IMR-90 (cell line): ENCODE measurements at places on chromosomes 6 and 20.
A peak's percentile ranks its signal among the peaks of the same experiment; 100 is the strongest.

DNA sequence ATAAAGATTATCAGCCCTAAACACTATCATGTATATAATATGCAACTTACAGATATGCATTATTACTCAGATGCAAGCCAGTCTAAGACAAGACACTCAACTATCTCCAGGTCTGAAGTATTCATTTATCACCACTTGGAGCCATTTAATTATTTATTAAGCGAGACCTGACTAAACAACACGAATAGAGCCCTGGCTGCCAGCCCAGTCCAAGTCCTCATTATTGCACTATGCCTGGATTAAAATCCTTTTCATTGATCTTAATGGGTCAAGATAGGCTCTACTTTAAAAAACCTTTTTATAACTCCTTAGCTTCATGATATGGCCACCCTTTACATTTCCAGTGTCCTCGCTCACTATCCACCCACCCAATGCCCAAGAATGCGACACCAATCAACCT, 183.1 kb upstream of the MARCKS start:
- no peak for DNase-seq

GRCh38 chr20:17344790-17345189, 118.0 kb downstream of the PCSK2 start:
- no peak for DNase-seq

GRCh38 chr20:34560141-34560523, 1.6 kb downstream of the MAP1LC3A start:
- no peak for DNase-seq

DNA sequence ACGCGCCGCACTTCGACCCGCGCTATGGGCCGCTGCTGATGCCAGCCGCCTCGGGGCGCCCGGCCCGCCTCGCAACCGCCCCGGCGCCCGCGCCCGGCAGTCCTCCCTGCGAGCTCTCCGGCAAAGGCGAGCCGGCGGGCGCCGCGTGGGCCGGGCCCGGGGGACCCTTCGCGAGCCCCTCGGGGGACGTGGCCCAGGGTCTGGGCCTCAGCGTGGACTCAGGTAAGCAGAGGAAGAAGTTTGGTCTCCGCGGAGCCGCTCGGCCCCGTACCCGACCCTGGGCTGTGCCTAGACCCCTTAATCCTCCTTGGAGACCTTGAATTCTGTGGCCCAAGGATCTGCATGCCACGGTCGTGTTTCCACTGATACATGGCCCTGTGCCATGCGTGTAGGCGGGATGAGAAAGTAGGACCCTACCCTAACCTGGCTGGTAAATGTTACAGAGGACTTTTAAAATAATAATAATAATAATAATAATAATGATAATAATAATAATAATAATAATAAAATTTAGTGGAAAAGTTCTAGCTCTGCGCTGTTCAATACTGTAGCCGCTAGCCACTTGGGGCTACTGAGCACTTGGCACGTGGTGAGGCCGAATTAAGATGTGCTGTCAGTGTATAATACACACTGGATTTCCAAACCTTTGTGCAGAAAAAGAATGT, 5.6 kb downstream of the VGLL2 start:
- DNase-seq: no peak

DNA sequence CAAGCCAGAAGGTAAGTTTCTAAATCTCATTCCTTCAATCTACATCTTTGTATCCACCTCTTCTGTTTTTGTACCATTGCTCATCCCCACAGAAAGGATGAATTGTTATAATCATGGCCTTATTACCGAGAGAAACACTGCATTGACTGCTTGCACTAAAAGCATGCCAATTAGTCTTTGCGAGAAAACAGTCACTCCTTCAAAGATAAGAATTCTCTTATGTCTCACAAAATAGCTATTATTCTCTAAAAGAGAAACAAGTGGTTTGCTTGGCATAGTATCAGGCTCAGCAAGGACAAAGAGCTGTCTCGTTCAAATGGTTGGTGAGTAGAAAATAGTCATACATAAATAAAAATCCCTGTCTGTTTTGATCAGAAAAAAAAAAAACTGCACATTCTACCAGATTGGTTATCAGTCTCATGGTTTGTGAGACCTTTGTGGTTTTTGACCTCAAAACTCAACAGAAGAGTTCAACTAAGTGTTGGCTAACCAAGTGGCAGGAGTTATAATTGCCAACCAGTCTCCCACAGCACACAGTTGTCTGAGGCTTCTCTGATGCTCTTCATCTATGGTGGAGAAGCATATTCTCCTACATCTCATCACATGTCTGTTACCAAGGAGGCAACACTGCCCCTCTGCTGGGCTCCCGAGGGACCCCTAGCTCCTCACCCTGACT, 35.1 kb upstream of the ARMH2 start:
- no peak for DNase-seq

GRCh38 chr6:119209452-119210205, 131.2 kb upstream of the FAM184A start:
- DNase-seq: peak; percentile 15

GRCh38 chr6:105220186-105220585, 40.4 kb upstream of the POPDC3 start:
- no peak for DNase-seq

DNA sequence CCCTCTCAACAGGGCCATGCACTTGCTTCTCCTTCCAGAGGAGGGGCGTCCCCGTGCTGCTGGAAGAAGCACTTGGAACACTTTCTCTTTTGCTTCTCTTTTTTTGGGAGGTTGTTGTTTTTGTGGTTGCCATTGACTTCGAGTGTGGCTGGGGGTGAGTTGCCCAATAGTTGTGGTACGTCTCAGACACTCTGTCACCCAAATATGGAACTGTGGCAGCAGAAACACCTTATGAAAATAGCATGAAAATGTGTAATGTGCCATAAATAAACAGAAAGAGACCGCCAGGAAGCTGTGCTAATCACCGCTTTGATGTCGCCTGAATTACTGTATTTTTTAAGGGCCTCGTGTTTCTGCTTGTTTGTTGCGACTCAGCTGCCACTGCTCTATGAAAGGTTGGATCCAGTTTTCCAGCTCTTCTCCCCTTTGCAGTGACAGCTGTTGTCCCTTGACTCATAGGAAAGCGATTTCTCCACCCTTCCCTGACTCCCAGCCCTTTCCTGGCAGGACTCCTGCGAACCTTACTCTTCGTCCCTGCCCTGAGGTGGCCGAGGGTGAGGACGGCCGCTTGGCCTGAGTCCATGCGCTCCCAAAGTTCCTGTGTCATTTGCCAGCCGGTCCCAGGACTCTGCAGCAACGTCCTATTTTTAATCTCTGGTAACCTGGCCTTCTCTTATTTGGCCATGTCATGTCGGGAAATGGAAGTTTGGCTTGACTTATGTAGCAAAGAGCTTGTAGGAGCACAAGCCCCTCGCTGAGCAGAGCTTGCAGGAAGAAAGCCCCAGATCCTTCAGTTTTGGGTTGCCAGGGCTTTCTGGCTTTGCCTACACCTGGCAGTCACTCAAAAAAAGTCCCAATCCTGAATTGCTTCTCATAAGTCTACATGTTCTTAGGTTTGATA, 694.6 kb downstream of the QKI start:
- DNase-seq: no peak

- peak; percentile 78 for DNase-seq
Observed at GRCh38 chr6:121647905-121648304, 212.5 kb downstream of the GJA1 start.

- DNase-seq: no peak
Observed at GRCh38 chr20:10250902-10251301, 32.3 kb downstream of the SNAP25 start.

DNA sequence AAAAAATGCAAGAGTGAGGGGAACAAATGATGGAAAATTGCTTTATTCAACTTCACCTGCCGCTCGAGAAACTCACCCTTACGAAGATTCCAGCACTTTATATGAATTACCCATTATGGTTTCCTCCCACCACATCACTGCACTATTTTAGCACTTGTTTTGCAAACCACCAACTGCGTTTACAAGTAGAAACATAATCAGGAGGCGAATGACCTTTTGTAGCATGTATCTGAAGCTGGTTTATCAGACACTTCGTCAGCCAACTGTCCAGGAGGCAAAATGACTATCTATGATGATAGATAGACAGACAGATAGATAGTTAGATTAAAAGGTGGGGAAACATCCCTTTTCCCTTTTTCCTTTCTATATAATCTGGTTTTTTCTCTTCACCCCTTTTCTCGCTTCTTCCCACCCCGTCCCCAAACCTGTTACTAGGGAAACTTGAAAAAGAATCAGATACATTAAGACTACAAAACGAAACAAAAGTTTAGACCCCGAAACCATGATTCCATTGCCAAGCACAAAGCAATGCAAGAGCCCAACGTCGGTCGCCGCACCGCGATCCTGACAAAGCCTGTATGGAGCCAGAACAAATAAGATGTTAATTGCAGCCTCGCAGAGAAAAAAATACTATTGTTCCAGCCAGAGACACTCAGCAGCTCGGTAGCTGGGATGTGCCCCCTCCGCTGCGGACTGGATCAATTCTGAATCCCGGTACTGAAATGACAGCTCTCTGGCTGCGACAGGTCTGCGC, 933 bp upstream of the ADGRB3 start:
- DNase-seq: no peak

- DNase-seq: no peak
Observed at GRCh38 chr20:59805786-59806577, 127.5 kb downstream of the SYCP2 start.

GRCh38 chr6:154602708-154603107, 92.2 kb upstream of the CNKSR3 start:
- no peak for DNase-seq

GRCh38 chr6:3418496-3419060, 38.3 kb downstream of the SLC22A23 start:
- DNase-seq: peak; percentile 18

- DNase-seq: no peak
Observed at GRCh38 chr6:44618371-44618770, 230.9 kb downstream of the CDC5L start.

DNA sequence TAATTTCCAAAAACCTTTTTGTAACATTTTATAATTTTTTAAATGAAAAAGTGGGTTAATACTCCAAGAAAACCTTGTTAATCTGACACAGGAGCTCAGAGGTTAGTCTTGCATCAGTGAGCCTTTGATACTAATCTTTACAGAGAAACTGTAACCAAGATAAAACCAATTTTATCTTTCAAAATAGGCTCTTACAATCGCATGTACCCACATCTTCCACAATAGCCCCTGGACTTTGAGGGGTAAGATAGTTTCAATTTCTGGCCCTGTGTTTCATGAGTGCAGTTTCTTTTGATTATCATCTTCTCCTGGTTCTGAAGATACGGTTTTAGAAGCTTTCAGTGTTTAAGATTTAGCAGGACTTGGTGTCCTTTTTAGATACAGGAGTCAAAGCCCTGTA, 34.5 kb upstream of the MAS1L start:
- DNase-seq: no peak

- no peak for DNase-seq
Observed at GRCh38 chr20:59949911-59950310, 8.3 kb upstream of the CDH26 start.

DNA sequence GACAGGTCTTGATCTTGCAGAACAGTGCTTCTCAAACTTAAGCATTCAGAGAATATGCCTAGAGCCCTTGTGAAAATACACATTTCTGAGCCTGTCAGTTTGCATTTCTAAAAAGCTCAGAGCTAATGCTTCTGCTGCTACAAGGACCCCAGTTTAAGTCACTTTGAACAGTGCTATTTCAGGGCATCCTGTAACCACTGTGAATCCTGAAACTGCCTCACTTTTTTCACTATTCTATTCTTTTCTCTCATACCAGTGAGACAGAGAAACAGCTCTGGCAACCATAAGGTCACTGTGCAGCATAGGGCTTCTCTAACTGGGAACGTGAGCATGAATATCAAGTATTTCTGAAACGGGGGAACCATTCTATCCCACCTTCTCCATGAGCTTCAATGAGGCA, 51.2 kb downstream of the LGSN start:
- DNase-seq: no peak

DNA sequence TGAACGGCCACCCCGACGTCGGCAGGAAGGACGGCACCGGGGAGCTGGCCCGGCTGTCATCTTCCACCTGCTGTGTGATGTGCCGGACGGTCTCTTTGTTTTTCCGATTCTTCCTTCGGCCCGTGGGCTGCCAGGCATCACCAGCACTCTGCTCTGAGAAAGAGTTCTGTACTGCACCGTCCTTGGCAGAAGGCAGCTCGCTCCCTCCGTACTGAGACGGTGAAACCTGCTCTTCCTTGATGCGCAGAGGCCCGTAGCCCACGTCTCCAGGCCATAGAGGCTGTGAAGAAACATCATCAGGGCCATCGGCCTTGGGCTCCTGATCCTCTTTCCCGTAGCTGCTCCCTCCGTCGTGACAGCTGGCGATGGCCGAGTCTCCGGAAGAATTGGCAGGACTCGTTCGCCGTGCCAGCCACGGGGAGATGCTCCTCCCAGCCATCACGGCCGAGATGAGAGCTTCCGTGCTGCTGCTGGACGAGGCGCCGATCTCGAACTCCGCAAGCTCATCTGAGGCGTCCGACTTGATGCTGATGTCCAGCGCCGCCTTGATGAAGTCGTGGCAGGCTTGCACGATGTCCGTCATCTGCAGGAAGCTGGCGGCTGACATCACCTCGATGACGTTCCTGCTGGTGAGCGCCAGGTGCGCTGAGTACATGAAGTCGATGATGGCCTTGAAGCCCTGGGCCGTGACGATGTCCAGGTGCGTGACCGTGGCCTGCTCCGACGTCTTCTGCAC, 41.1 kb downstream of the ZBTB46 start:
- no peak for DNase-seq

DNA sequence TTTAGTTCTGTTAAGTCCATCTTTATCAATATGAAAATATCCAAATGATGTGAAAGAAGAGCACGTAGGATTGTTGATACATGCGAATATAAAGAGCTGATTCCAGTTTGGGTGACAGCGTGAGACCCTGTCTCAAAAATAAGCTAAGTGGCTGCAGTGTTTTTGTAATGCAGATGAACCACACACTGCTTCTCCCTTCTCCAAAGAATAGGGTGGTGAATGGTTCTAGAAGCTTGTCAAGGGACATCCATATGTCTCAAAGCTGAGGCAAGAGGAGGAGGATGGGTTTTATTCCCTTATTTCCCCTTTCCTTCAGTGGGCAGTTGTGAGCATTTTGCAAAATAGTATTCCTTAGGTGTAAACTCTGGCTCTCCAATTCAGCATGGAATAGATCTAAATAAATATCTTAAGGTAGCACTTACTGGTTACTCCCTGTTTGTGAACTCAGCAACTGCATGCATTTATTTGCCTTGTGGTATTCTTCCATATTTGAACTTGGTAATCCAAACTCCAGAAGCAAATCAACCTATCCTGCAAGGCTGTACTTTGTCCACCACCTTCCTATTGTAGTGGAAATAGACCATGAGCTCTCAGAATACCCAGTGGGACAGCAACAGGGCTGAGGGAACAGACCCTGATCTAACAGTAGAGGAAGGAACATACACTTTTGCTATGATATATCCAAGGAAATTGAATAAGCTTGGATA, 38.0 kb downstream of the XRN2 start:
- DNase-seq: no peak

GRCh38 chr6:138410972-138411880, 7.2 kb downstream of the HEBP2 start:
- peak; percentile 83 for DNase-seq

- peak; percentile 70 for DNase-seq
Observed at GRCh38 chr6:121503589-121503991, 68.1 kb downstream of the GJA1 start.

- DNase-seq: no peak
Observed at GRCh38 chr6:137443901-137444300, 50.3 kb downstream of the OLIG3 start.

GRCh38 chr6:149267072-149267471, 50.4 kb upstream of the TAB2 start:
- no peak for DNase-seq

- peak; percentile 25 for DNase-seq
Observed at GRCh38 chr6:113281014-113281413, 576.1 kb upstream of the MARCKS start.

- DNase-seq: no peak
Observed at GRCh38 chr6:71015392-71015791, 58.5 kb upstream of the B3GAT2 start.
